Suppressor macrophage treated with lipopolysaccharide for 4 hours (primary cell): ENCODE measurements at places on chromosomes 12 and 14.
A peak's percentile ranks its signal among the peaks of the same experiment; 100 is the strongest.

GRCh38 chr14:86357876-86358275 is 827.9 kb downstream of the FLRT2 start:
- DNase-seq, result no peak

GRCh38 chr14:69711065-69711464 is 55.9 kb upstream of the SRSF5 start:
- no peak for DNase-seq

- no peak for DNase-seq
These were observed 5.8 kb downstream of the KMT5A start for GRCh38 chr12:123389560-123390351.

GRCh38 chr12:120358412-120359100 is 10.4 kb downstream of the MSI1 start:
- no peak for DNase-seq

- DNase-seq, result no peak
These were observed 26.6 kb upstream of the KCNC2 start for GRCh38 chr12:75236206-75236605.

GRCh38 chr14:90658541-90658967 is 157.7 kb downstream of the TTC7B start:
- peak; percentile 92 for DNase-seq

- peak; percentile 46 for DNase-seq
These were observed 19.6 kb downstream of the MORN3 start for GRCh38 chr12:121649819-121650353.

GRCh38 chr14:57609192-57610075 is 115.8 kb upstream of the CCDC198 start:
- no peak for DNase-seq

DNA sequence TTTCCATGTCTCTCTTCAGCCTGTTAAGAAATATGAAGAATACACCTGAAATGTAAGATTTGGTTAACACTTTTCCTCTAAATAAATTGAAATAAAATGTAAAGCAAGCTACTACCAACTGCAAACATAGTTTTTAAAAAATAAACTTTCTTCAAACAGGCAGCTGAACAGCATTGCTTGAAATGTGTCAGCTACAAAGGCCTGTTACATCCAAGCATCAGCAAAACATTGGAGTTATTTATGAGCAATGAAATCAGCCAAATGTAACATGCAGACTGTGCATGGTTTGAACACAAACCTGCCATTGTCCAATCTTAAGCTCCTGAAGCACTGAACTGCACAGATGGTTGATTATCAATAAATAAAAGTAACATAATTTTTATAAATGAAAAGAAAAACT is 291.3 kb downstream of the ACSS3 start:
- no peak for DNase-seq

- peak; percentile 87 for DNase-seq
These were observed 1.9 kb upstream of the SCFD1 start for GRCh38 chr14:30620178-30620577.
